ENCODE measurements at places on chromosomes 11 and 22. TPM values are rescaled to one million over a fixed set of nuclear protein-coding genes. Genes with fewer than 3 reads are reported as not detected.

DNA sequence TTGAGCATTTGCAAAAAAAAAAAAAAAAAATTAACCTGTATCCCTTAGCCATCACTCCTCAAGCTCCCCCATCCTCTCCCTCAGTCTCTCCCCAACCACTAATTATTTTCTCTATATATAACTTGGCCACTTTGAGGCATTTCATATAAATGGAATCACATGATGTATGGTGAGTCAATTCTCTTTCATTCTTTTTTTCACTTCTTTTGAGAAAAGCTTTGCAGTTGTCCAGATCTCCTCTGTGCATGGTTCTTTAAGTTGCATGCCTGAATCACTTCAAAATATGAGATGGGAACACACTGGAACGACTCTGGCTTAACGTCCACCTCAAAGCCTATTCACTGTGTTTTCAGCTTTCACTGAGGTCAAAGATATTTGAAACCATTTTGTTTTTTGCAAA, 40.7 kb downstream of the SHANK2 start:
- no peak for DNase-seq
- no peaks in the 10 kb centered on the region for H3K27me3 ChIP-seq
- H3K4me3 ChIP-seq, result no peak overlapping the region
- H3K36me3 ChIP-seq, result peaks cover 3% of the 10 kb centered on the region

- H3K36me3 ChIP-seq, result no peaks in the 10 kb centered on the region
- DNase-seq, result no peak
- H3K4me1 ChIP-seq, result no peaks in the 10 kb centered on the region
- H3K27ac ChIP-seq, result no peak overlapping the region
- no peak overlapping the region for H3K4me3 ChIP-seq
These were observed 26.2 kb upstream of the CLDN5 start for GRCh38 chr22:19550382-19550781.

DNA sequence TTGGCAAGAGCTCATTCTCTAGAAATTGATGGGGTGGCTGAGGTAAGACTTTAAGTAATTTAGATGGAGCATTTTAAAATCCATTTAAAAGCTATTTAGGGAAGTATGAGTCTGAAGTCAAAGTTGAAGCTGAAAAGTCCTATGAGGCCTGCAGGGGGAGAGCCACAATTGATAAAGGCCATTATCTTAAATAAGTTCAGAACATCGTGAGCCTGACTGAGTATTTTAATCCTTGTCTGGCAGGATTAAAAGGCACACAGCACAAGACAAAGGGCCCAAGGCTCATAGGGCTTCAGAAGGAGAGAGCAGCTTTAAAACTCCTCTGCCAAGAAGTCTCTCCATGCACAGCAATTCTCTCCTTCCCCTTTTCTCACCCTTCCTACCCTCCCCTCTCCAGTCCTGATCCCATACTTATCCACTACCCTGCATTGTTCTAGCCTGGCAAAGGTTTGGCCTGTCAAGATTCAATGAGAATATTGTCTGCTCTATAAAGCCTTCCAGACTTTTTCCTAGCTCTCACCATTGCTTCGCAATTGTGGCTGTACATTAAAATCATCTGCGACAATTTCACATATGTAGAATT, 1312.9 kb downstream of the FAM181B start:
- no peaks in the 10 kb centered on the region for H3K4me1 ChIP-seq
- no peaks in the 10 kb centered on the region for H3K27me3 ChIP-seq
- no peak overlapping the region for H3K4me3 ChIP-seq
- no peak for DNase-seq

DNA sequence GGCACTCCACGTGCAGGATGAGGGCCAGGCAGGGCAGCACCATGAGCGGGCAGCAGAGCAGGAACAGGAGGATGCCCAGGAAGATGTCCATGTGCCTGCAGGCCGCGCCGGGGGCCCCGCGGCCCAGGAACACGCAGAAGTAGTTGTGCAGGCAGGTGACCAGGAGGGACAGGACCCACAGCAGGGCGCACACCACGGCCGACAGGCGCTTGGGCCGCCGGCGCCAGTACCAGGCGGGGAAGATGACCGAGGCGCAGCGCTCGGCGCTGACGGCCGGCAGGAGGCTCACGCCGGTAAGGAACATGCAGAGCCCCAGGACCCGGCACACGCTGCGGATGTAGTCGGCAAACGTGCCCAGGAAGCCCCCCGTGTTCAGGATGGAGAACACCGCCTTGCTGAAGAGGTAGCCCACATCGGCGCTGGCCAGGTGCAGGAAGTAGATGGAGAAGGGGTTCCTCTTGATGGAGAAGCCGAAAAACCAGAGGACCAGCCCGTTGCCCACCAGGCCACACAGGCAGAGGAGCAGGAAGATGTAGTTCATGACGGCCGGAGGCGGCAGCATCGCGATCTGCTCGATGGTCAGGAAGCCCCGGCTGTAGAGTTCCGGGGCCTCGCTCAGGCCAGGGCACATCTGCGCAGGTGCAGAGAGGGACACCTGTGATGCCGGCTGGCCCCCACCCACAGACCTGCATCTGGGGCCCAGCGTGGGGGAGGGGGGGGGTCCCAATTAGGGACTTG, 7.2 kb downstream of the MRGPRF start:
- peak overlapping the region; percentile 72 for H3K27ac ChIP-seq
- H3K4me3 ChIP-seq, result no peak overlapping the region
- H3K27me3 ChIP-seq, result peaks cover 17% of the 10 kb centered on the region
- DNase-seq, result no peak
- peaks cover 23% of the 10 kb centered on the region for H3K36me3 ChIP-seq
- peaks cover 36% of the 10 kb centered on the region for H3K4me1 ChIP-seq

DNA sequence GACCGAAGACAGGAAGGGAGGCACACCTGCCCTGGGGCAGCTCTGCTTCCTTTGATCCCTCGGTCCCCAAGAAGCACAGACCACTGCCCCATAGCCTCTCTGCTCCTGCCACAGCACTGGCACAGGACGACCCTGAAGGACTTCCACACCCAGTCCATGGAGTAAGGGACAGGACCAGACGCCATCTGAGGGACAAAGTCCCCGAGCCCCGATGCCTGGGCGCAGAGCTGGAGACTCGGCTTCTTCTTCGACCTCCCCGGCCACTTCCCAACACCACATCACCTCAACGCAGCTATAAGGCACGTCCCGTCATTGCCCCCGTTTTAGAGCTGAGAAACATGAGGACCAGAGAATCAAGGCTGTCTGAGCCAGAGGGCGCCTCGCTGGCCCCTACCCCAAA, 310.5 kb downstream of the BRD1 start:
- H3K27me3 ChIP-seq, result no peaks in the 10 kb centered on the region
- DNase-seq, result no peak
- H3K4me3 ChIP-seq, result no peak overlapping the region
- no peaks in the 10 kb centered on the region for H3K4me1 ChIP-seq
- no peaks in the 10 kb centered on the region for H3K36me3 ChIP-seq

The BCO2 gene
- polyA plus RNA-seq, result 2.9 TPM

Data from stomach (tissue), 19 donors.